GM23248 (cell line): ENCODE measurements at places on chromosomes 12 and 14. TPM values are rescaled to one million over a fixed set of nuclear protein-coding genes. Genes with fewer than 3 reads are reported as not detected.
A peak's percentile ranks its signal among the peaks of the same experiment; 100 is the strongest.

DNA sequence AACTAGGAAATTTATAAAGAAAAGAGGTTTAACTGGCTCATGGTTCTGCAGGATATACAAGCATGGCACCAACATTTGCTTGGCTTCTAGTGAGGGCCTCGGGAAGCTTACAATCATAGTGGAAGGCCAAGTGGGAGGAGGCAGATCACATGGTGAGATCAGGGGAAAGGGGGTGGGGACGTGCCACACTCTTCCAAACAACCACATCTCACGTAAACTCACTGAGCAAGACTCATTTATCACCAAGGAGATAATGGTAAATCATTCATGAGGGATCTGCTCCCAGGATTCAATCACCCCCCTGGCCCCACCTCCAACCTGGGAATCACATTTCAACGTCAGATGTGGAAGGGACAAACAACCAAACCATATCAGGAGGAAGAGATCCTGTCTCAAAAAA lies 35.8 kb downstream of the NUMB start:
- no peak for DNase-seq

ADAM21 gene
- polyA plus RNA-seq = 0.13 and 0.20 TPM in 2 replicates

RASSF8 gene
- 11.2 and 13.6 TPM in 2 replicates for polyA plus RNA-seq

GPRC5A gene
- 84.8 and 85.9 TPM in 2 replicates for polyA plus RNA-seq

DNA sequence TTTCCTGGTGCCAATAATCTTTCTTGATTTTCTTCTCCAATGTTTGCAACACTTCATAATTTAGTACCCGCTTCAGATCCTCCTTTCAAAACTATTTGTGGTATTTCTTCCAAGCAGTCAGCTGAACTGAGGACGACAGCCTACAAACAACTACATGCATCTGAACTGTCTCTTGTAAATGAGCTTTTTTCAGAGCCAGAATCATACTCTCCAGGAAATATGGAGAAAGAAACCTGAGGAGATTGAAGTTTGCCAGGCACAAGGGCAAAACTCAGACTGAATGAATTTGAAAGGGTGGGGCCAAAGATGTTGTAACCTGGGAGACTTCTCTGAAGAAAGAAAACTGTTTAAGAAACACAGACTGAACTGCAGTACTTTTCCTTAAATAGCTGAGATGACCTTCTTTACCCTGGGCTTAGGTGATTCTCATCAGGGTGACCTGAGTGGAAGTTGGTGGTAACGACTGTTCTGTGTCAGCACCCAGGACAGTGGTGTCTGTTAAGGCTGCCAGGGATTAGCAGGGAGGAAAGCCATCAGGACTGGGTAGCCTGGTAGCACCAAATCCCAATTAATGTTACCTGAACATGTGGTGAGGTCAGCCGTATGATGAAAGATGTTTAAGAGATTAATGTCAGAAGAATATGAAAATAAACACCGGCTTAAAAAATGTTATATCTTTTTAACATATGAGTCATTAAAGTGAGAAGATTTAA lies 95.0 kb downstream of the TGFB3 start:
- peak; percentile 64 for DNase-seq

GRCh38 chr14:52003324-52003723 lies 14.0 kb downstream of the RTRAF start:
- no peak for DNase-seq

FAM90A1 gene
- 0.24 TPM in 1 of 2 replicates, not detected in the other for polyA plus RNA-seq

GRCh38 chr14:92473261-92473968 lies 40.2 kb upstream of the RIN3 start:
- peak; percentile 91 for DNase-seq

CEBPE gene
- polyA plus RNA-seq = not detected in 2 replicates

GRCh38 chr14:51289169-51289568 lies 49.1 kb downstream of the TMX1 start:
- DNase-seq = no peak

ART4 gene
- polyA plus RNA-seq = not detected in 2 replicates

DNA sequence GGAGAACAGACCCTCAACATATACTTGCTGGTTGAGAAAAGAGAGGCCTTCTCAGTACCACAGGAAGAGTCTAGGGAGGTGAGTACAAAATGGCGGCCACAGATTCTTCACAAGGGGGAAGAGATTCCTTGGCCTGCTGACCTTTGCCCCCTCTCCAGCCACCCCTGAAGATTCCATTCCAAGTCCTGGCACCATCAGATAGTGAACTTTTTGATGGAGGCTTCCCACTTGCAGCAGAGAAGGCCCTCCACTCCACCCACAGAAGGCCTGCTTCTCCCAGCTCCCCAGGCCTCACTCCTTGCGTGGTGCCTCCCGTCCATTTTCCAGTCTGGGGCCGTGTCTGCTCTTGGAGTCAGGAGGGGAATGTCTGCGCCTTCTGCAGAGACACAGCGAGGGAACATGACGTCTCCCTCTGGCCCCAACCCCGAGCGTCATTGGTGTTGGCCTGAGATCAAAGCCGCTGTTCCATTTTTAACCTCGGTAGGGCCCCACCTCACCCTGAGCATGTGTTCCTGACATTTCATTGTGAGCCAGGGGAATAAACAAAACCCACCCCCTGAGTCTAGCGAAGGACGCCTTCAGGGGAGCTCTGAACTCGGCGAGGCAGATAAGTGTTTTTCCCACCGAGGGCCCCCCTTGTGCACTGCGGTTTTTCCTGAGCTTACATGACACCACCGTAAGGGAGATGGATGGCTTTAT lies 268.7 kb upstream of the TBX3 start:
- no peak for DNase-seq

DNA sequence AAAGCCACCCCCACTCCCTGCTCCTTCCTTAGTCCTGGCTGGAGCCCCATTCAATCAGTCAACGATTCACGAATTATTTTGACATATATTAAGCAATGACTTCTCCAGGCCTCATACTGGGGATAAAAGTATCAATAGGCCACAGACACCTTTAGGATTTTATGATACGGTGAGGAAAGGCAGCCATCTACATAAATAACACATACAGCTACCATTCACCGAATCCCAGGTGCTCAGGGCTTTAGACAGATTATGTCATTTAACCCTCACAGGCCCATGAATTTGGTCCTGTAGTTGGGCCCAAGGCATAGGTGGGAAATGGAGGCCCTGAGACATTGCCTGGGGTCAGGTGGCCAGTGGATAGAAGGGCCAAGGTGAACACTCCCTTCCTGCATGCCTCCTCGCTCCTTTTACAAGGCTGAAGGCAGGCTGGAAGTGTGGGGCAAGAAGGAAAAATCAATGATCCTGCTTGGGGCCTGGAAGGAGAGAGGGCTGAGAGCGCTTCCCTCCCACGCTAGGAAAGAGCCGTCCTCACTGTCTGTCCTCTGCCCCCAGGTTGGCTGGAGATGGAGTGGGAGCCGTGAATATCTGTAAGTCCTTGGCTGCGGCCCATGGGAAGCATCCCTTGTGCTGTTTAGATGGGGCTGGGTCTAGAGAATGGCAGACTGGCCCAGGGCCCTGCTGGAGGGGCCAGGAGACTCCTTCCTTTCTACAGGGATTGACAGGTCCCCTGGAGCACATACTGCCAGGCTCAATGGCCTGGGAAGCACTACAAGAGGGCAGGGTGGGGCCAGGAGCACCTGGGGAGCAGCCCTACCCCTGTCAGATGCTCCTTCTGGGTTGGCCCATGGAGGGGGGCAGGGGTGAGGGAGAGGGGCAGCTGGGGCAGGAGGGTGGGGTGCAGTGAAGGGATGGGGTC lies 14.8 kb downstream of the KRT7 start:
- DNase-seq = no peak

GRCh38 chr12:68861890-68862289 lies 53.9 kb downstream of the MDM2 start:
- DNase-seq = no peak

DNA sequence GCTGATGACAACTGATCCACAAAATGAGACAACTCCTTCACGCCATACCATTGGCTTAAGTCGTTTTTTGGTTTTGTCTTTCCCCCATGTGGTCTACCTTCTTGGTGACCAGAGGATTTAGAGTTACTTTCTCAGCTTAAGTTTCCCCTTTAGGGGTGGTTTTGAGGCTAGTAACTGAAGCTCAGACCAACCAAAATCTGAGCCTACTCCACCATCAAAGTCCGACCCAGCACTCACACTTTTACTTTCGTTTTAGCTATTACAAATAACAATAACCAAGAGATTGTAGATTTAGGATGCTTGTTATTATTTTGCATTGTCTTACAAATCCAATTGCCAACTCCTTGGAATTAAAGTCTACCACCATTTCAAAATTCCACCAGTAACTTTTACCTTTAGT lies 130.6 kb upstream of the MDM1 start:
- no peak for DNase-seq

MSI1 gene
- polyA plus RNA-seq = not detected in 2 replicates

DNA sequence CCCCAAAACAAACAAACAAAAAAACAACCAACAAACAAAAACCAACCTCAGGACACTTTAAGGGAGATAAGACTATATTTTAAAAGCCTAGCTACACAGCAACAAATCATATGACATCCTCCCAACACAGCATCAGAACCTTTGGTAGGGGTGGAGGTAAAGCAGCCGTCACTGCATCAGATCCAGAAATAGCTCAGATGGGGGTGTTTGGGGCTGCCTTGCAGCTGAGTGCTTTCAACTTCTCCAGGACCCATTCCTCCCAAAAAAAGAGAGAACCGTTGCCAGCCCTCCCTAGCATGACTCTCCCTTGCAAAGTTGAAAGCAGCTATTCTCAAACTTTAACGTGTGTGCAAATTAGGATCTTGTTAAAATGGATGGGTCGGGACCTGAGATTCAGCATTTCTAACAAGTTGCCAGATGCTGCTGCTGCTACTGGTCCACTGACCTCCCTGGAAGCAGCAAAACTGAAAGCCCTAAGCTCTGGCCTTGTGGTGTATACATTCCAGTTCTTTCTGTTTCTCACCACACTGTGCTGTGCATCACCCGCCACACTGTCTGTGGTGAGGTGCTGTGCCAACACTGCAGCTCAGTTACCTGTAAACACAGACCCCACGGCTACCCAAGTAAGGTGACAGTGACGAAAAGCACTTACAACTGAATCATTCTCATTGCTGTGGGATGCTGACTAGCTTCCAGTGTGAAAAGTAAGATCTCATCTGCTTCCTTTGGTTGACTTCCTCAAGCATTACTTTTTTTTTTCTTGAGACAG lies 54.0 kb downstream of the SLC38A1 start:
- no peak for DNase-seq

GLI1 gene
- 0.89 and 1.0 TPM in 2 replicates for polyA plus RNA-seq

DNA sequence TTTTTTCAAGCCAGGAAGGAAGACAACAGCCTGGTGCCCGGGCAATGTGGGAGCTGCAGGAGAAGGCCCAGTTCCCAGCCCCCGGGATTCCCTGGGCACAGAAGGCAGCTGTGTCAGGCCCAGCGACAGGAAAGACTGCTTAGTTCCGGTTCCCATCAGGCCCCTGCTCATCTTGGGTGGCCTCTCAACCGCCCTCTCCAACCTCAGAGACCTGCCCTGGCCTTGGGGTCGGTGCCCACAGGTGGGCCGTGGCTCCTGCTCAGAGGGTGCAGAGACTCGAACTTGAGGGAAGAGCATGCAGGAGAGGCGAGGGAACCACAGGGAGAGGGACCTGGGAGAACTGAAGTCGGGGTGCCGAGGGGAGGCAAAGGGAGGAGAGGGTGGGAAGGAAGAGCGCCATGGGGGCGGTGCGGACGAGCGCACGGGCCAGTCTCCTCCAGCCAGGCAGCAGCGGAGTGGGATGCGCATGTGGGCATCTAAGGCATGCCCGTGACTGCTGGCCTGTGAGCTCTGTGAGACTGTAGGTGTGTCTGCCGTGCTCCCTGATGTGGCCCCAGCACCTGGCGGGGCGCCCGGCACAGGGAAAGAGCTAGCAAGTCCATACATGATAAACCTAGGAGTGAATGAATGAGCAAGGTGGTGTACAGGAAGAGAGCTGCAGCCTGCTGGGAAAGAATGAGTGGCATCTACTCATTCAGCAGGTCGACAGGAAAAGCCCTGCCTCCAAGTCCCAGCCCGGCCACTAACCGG lies 42.7 kb downstream of the SSH1 start:
- peak; percentile 8 for DNase-seq

GPX2 gene
- not detected in 2 replicates for polyA plus RNA-seq

GALNT16 gene
- 0.59 and 0.86 TPM in 2 replicates for polyA plus RNA-seq

GRCh38 chr14:90839024-90839888 lies 23.0 kb upstream of the TTC7B start:
- peak; percentile 75 for DNase-seq

DNA sequence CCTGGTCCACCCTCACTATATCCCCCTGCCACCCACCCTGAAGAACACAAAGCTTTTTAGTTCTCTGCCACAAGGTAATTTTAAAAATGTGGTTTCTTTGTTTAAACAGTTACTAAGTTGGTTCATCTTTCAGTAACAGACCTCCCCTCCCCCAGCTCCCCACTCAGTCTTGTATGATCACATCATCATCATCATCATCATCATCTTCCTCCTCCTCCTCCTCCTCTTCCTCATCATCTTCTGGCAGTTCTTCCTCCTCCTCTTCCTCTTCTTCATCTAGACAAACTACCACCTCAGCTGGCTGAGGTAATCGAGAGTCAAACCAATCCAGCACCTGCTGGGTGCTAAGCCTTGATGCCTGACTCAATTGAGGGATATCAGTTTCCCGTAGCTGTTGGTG lies 10.5 kb downstream of the HOMEZ start:
- no peak for DNase-seq

DNA sequence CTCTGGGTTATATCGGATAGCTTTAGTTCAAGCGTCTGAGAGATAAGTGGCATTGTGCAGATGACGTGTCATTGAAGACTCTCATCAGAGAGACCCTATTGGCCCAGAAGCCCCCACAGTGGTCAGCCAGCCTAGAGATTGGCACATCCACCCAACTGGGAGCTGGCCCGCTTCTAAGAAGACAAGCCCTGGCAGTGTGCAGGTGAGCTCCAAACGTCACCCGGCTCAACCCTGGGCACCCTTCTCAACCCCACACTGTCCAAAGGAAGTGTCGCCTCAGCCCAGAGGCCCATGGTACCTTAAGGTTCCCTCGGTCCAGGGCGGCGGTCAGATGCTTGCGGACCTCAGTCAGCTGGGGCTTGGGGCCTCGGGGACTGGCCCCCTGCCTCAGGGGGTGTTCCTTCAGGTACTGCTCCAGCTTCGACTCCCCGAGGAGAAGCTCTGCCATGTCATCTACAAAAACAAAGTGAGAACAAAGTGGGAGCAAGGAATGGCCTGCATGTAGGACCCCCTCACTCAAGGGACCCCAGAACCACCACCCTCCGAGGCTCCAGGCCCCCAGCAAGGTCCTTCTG lies 30.3 kb downstream of the TTC7B start:
- DNase-seq = no peak

GRCh38 chr12:76085520-76085868 lies 1.0 kb upstream of the NAP1L1 start:
- peak; percentile 51 for DNase-seq

KCNC2 gene
- polyA plus RNA-seq = not detected in 2 replicates

C12orf50 gene
- not detected in 2 replicates for polyA plus RNA-seq

DNA sequence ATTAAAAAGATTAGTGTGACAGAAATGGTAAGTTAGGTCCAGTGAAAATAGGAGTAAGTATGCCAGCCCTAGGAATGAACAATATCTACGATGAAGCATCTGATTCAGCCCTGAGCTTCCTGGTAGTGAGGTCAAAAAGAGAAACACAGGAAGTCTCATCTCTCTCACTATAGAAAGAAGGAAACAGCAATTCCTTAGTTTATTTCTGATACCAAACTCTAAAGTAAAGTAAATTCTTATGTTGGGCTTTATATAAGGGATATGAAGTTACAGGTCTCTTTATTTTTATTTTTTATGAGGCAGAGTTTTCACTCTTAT lies 76.7 kb upstream of the RFLNA start:
- DNase-seq = peak; percentile 42

KITLG gene
- 33.8 and 34.8 TPM in 2 replicates for polyA plus RNA-seq
